WTC11 (cell line): ENCODE measurements at places on chromosomes 6 and 20. TPM values are rescaled to one million over a fixed set of nuclear protein-coding genes. Genes with fewer than 3 reads are reported as not detected.

The BPIFB1 gene
- total RNA-seq, result 0.09 to 0.11 TPM in 2 of 3 replicates, not detected in the other

The MROH8 gene
- total RNA-seq, result 0.50 to 0.92 TPM (median 0.89 TPM) in 3 replicates

The TRIM31 gene
- 0.11 to 0.16 TPM (median 0.13 TPM) in 3 replicates for total RNA-seq

DNA sequence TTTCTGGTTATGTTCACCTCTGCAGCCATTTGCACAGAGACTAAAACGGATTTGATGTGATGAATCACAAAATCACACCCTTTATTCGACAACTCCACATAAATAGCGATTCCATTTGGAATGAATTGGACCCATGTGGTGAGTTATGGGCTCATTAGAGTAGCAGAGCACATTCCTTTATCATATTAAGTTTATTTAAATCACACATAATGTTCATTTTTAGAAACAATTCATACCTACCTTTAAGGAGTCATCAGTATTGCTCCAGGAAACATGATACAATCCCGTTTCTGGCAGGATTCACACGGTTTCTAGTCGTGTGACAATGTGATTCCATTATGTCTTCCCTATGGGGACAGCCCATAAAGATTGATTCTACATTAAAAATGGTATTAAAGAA is 303.5 kb downstream of the CDH4 start:
- no peak for DNase-seq

The TFB1M gene
- total RNA-seq, result 40.7 to 43.6 TPM (median 41.8 TPM) in 3 replicates

DNA sequence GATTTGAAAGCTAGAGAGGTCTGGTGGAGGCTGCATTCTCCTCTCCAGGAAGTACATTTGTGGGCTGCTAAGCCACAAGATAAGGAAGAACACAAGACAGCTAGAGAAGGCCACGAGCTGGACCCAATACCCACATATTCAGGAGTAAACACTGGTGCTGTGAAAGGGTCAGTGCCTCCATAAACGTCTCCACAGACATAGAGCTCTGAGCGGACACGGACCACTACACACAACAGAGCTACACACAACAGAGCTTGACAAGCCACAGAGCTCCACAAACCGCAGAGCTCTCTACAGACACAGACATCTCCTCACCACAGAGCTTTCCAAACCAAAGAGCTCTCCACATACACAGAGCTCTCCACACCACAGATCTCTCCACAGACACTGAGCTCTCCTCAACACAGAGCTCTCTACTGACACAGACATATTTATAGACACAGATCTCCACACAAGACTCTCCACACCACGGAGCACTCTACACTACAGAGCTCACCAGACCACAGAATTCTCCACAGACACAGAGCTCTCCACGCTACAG is 51.9 kb downstream of the ERMARD start:
- no peak for DNase-seq
